ENCODE measurements at places on chromosomes 5 and 9.
A peak's percentile ranks its signal among the peaks of the same experiment; 100 is the strongest.

GRCh38 chr5:109656829-109657228 lies 32.9 kb upstream of the MAN2A1 start:
- DNase-seq, result peak; percentile 95

DNA sequence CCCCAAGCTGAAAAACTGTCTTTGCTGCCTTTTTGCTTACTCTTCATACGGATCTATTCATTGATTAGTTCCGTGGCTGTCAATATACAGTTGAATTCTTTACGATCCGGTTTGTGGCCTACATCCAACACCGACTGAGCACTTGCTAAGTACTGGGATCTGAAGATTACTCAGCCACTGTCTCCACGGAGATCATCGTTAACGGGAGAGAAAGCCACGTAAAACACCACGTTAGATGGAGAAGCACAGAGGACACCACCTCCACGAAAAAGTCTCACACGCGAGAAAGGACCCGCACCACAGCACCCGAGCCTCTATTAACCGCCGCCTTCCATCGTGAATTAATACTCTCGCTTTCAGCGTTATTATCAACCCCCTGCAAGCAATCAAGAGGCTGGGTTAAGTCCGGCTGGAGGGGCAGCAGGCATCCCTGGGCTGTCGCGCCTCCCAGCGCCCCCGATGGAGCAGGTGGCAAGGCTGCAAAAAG lies 650 bp downstream of the ELP1 start:
- DNase-seq, result no peak

- DNase-seq, result no peak
Observed at GRCh38 chr5:156677963-156678362, 172.1 kb upstream of the PPP1R2B start.

- DNase-seq, result no peak
Observed at GRCh38 chr5:15719784-15720183, 219.8 kb downstream of the FBXL7 start.

DNA sequence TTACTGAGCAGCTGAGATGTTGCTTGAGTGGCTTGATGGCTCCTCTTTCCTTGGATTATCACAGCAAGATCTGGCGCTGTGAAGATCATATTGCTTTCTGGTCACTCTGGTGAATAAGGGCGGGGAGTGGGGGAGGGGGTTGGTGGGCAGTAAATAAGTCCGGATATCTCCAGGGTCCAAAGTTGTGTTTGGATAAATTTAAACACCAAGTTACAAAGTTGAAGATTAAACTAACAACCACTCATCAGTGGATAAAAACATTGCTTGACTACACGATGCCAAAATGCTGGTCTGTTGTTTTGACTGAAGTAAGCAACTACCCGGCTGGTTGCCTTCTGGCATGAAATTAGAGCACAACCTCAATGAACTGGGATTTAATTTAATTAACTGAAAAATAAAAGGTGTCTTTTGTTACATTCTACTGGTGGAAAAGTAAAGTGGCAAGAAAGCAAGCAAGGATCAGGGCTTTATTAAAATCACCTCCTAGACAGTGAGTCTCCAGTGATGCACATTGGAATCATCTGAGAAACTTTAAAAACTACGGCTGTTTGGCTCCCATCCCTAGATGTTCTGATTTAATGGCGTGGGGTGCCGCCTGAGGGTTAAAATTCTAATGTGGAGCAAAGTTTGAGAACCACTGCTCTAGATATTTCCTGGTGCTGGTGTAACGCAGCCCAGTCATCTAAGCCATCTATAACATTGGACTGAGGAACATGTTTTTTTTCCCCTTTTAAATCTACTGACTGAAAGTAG lies 86.7 kb upstream of the AGXT2 start:
- DNase-seq, result no peak

- DNase-seq, result no peak
Observed at GRCh38 chr5:56696900-56697299, 118.4 kb upstream of the MAP3K1 start.

DNA sequence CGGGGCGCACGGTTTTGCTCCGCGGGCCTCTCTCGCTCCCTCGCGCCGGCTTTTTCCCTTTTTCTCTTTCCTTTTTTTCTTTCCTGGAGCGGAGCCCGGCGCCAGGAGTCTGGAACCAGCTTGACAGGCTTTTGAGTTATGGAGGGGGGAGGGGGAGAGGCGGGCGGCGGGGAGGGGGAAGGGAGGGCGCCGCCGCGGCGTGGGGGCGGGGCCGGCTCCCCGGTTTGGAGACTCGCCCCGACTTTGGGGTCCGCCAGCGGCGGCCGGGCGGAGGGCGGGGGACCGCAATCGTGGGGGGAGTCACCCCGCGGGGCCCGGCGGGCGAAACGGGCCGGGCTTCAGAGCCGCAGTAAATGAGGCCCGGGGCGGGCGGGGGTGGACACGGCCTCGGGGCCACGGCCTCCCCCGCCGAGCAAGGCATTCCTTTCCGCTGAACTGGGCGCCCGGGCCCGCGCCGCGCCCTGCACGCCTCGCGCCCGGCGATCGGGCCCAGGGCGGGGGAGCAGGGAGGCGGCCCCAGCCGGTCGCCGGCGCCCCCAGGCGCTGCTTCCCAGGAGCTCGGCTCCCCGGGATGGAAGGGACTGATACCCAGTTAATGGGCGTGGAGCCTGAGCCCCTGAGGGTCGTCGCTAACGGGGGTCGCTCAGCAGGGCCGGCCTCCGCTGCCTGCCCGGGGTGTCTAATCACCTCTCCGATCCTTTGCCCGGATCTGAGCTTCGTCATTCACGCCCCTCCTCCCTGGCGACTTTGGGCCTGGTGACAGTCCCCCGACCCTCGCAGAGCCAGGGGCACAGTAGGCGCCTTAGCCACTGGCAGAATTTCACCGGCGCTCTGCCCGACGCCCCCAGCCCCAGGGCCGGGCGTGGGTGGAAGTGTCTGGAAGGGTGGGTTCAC lies 138.1 kb downstream of the C9orf50 start:
- peak; percentile 88 for DNase-seq

GRCh38 chr9:95336281-95336680 lies 18.8 kb upstream of the FANCC start:
- DNase-seq, result peak; percentile 22

DNA sequence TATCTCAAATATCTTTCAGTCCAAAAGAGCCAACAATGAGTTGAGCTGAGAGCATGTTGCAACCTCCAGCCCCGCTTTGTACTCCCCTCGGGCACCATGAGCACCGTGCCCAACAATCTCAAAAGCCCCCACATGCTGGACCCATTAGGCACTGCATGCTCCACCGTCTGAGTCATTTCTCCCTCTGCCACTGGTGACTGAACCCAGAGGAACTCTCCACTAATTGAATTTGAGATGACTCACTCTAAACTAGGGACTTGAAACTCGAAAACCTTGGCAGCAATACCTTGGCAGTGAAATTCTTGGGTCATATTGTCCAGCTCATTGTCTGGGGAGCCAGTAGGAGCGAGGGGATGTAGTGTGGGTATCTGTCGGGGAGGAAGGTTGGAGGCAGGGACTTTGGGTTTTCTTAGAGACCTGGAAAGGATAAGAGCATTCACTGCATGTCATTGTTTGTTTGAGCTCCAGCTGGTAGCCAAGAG lies 49.9 kb upstream of the SLIT3 start:
- DNase-seq, result no peak

DNA sequence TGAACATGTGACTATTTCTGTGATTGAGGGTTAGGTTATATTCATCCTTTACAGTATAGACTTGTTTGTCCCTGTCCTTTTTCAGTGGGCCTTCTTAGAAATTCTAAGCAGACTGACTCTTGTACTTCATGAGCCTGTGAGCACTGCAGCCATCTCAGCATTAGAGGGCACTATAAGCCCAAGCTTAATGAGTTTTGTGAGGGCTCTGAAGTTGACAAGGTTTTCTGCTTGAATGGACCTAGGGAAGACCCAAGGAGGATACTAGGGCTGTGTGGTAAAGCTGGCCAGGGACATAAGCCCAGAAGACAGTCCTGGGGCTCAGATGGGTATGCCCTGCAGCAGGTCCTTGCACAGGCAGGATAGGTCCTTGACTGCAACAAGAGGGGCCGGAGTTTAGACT lies 126.5 kb downstream of the MRPS30 start:
- no peak for DNase-seq

- DNase-seq, result no peak
Observed at GRCh38 chr5:82045554-82046275, 73.9 kb downstream of the ATG10 start.

- DNase-seq, result peak; percentile 47
Observed at GRCh38 chr5:167049043-167049663, 1242.3 kb upstream of the WWC1 start.

GRCh38 chr5:14681236-14681752 lies 16.8 kb downstream of the OTULIN start:
- no peak for DNase-seq

DNA sequence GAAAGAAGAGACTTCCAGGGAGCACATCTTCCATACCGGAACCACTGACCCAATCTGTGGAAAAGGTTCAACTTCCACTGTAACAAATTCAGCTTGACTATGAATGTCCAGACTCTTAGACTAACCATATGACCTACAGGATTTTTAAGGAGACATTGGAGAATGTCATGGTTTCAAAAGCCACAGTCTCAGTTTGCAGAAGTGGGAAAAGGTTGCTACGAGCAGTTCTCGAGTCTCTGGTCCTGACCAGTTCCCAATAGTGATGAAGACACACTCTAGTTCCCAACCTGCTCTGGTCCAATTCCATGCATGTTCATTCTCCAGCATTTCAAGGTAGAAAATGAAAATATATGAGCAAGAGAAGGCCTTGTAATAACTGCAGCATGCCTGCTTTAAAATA lies 158.0 kb downstream of the MAPKAP1 start:
- peak; percentile 26 for DNase-seq

DNA sequence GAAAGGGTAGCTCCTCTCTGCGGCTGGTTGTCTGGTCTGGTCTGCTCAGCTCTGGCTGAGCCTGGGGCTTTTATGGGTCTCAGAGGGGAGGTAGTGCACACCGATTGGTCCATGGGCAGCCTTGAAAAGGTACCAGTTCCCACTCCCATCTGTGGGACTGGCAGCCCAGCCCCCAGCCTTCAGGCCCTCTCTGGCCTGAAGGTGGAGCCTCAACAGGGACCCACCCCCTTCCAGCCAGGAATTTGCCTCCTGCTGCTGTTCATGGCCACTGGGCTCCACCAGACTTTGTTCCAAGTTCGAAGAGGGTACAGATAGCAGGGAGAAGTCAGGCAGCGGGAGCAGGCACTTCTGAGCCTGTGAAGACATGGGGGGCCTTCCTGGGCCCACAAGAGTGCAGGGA lies 165.3 kb upstream of the SLC27A6 start:
- no peak for DNase-seq

GRCh38 chr5:136192015-136192525 lies 892 bp downstream of the SMIM32 start:
- peak; percentile 14 for DNase-seq

DNA sequence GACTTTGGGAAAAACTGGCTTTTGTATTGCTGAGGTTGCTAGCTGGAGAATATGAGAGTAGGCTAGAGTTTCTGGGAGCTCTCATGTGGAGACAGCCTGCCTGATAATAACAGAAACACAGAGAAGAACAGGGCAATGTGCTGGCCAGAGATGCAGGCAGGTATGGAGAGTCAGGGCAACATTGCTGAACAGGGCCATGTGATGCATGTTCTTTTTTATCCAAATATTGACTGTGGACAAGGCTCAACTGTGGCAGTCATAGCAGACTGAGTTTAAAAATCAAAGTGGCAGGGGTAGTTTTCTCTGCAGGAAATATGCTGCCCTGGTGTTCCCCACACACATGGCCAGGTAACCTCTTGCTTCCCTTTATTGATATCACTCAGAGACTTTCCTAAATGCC lies 381.1 kb downstream of the RASEF start:
- DNase-seq, result no peak

GRCh38 chr5:165622864-165623536 lies 2117.6 kb downstream of the MAT2B start:
- DNase-seq, result no peak

GRCh38 chr9:22447618-22448305 lies 1.1 kb downstream of the DMRTA1 start:
- no peak for DNase-seq

DNA sequence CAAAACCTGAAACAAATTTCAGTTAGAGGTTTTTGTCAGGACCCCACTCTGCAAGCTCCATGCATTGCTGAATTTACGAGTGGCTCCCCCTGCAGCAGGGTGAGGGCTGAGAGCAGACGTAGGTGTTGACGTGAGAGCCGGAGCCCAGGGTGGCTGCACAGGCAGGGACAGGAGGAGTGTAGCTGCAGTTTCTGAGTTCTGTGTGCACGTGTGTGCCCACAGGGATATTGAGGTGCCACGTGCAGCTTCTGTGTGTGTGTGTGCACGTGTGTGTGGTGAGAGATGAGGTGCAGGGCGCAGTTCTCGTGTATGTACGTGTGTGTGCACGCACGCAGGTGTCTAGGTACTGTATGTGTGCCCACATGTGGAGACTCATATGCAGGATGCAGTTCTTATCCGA lies 14.6 kb downstream of the PLEKHG4B start:
- DNase-seq, result no peak

GRCh38 chr5:88244686-88245085 lies 24.0 kb downstream of the TMEM161B start:
- no peak for DNase-seq

DNA sequence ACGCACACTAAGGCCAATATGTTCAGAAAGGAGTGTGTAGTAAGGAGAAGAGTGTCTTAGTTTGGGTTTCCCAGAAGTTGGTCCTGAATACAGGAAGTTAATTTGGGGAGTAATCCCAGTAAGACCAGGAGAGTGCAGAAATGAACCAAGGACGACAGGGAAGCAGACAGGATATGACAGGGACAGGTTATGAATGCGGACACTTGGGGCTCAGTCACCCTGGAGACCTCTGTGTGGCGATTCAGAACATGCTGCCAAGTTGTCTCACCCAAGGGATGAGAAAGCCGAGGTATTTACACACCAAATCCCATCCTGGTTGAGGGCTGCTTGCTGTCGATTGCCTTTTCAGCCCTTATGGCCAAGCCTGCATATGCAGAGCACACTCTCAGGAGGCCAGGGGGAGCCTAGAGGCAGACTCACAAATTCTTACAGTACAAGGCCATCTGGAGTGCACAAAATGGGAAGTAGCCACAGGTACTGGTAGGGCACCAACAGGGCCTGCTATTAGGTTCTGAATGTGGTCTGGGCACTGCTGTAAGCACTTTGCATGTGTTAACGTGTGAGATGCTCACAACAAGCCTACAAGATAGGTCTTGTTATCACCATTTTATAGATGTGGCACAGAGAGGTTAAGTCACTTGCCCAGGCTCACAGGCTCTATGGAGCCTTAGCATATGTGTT lies 233.1 kb upstream of the ANKRD55 start:
- DNase-seq, result peak; percentile 26

GRCh38 chr5:114977979-114978573 lies 191.6 kb downstream of the TRIM36 start:
- no peak for DNase-seq

DNA sequence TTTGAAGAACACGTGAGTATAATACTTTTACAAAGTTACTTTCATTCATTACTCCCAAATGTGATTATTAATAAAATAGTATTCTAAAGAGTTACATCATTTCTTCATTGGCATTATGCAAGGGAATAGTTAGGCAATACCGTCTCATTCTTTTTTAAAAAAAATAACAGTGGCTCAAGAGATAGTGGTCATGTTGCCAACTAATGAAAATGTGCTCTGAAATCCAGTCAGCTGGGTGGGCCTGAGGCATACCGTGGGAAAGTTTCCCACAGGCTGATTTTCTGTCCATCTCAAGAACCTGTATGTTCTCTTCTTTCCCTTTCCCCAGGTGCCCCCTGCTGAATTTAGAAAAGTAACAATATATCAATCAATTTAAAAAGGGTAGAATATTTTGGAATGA lies 40.8 kb upstream of the ROPN1L start:
- no peak for DNase-seq

Data from suppressor macrophage (primary cell).